Suprapubic skin (tissue), 4 donors: ENCODE measurements at places on chromosomes 7 and 10.

DNA sequence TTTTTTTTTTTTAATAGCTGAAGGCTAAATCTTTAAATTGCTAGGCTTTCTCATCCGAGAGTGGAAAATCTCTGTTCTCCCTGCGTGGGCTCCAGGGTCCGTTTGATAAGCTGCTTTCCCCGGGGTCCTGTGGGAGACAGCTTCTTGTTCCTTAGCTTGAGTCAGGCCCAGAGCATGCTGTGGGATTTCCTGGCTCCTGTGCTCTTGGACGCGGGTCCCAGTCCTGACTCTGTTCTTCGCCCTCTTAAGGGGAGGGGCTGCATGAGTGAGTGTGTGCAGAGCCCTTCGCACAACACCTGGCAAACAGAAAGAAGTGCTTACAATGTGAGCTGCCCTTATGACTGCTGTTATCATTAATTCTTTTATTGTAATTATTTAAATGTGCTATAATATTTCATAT lies 133.5 kb downstream of the TACC2 start:
- no peak for DNase-seq

DNA sequence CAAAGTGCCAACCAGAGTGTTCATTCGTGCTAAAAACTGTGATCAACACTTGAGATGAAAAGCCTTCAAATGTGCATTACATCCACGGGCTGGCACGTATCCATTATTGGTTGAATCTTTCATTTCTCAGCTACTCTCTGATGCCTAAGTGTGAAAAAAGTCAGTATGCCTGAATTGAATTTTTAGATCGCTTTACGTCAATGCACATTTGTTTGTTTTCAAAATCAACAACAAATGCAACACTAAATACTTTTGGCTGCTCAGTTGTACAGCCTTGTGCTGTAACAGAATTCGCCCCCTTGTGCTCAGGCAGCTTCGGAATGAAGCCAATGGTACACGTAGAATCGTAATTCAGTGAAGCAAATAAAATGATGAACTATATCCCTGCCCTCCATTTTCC lies 446.5 kb upstream of the NRP1 start:
- no peak for DNase-seq

- peak; percentile 58 for DNase-seq
Measured at GRCh38 chr7:1662101-1662500, 8.0 kb upstream of the ELFN1 start.

DNA sequence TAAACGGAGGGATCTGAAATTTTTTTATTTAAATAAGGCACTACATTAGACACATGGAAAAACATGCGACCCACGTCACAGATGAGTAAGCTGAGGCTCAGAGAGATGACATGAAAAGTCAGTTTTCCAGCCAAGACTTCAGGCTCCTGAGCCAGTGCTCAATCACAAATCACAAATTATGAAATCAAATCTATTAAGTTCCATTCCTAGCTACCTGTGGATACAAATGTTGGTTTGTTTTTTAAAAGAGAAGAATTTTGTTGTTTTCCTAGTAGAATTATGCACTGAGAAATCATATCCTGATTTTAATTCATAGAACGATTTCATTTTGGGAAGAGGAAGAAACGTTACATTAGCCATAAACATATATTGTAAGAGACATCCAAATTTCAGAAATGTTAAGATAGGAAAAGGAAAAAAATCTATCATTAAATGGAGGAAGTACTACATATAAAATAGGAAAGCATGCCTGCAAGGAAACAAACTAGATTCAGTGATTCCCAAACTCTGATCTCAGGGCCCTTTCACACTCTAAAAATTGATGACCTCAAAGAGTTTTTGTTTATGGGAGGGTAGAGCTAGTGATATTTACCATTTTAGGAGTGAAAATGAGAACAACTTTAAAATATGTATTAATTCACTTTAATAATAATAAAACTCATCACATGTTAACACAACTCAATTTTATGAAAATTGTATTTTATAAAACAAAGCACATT lies 340.4 kb downstream of the PARD3 start:
- no peak for DNase-seq

- DNase-seq, result no peak
Measured at GRCh38 chr10:93376372-93377293, 105.5 kb downstream of the MYOF start.

DNA sequence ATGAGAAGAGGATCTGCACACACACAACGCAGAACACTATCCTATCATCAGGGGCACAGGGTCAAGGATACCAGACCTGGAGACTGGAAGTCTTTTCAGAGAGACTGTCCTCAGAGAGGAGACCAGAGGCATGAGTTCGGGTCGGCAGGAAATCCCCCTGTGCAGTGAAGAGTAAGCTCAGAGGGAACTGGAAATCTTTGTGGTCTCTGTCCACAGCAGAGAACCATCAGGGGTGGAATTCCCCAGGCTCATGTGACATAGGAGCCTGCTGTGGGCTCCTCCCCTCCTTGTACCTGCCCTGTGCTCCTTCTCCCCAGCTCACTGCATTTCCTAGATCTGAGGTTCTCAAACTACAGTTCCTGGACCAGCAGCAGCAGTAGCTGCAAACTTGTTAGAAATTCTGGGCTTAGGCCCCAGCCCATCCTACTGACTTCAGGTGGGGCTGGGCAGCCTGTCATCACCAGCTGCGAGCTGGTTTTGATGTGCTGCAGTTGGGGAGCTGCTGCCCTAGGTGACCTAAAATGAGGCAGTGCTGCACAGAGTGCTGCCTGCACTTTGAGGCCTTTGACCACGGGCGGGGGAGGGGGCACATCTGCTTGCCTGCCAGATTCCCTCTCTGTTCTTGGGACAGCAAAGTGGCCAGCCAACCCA lies 2.4 kb downstream of the ZMIZ2 start:
- DNase-seq, result no peak

GRCh38 chr7:42939457-42940240 lies 7.5 kb downstream of the MRPL32 start:
- DNase-seq, result no peak

GRCh38 chr7:141673346-141673745 lies 28.6 kb downstream of the DENND11 start:
- DNase-seq, result no peak

GRCh38 chr7:102859084-102859798 lies 53.6 kb upstream of the LRRC17 start:
- no peak for DNase-seq

GRCh38 chr7:84700563-84701370 lies 486.1 kb downstream of the SEMA3D start:
- DNase-seq, result no peak

DNA sequence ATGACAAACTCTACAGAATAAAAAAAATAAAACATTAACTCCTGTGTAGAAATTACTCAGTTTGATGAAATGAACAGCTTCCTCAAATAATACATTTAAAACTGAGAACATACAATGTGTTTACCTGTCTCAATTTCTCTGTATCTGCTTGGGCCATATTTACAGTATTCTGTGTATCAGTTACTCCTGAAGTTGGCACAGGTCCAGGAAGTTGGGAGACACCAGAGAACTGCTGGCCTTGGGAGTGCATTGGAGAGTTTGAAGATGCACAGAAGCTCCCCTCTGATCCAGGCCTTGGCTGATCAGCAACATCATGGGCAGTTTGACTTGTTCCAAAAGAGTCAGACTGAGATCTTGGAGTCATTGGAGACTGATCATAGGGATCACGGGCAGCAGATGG lies 155.1 kb downstream of the GALNT11 start:
- DNase-seq, result no peak

DNA sequence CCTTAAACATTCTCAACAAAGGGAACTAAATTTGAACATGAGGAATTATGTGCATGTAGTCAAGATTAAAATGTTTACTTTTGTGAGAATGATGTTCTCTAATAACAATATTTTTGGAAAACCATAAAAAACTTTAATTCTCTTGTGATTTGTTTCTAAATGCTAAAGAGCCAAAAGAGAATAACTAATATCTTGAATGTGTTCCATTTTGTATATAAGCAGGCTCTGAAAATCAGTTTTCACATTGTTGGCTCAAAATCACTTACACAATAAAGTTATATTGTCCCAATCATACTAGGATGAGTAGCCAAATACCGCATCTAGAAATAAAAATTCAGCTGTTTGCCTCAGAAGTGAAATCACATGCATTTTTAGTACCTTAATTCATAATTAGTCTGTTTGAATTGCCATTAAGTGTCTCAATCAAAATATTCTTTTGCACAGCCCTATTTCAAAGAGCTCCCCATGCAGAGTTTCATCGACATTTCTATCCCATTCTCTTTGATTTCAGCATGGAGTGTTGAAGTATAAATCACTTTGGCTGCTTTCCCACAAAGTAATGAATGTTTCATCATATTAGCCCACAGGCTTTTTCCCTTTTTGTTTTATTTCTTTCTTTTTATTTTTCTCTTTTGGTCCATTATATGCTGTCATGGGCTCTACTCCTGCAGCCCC lies 420.3 kb upstream of the POM121L12 start:
- DNase-seq, result no peak

GRCh38 chr7:17422966-17423365 lies 124.5 kb downstream of the AHR start:
- DNase-seq, result no peak

DNA sequence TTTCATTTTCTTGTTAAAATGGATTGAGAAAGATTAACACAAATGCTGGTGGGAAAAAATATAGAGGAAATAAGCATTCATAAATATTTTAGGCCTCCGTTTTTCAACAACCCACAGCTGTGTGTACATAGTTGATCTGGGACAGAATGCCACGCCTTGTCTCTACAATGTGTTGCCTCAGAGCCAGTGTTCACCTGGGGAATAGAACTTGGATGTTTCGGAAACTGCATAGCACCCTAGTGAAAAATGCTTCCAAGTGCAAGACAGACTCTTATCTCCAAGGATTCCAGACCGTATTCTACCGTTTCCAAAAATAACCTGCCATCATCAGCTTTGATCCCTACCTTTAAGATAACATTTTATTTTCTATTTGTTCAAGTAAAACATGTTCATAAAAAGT lies 260.9 kb downstream of the SDK1 start:
- DNase-seq, result no peak

DNA sequence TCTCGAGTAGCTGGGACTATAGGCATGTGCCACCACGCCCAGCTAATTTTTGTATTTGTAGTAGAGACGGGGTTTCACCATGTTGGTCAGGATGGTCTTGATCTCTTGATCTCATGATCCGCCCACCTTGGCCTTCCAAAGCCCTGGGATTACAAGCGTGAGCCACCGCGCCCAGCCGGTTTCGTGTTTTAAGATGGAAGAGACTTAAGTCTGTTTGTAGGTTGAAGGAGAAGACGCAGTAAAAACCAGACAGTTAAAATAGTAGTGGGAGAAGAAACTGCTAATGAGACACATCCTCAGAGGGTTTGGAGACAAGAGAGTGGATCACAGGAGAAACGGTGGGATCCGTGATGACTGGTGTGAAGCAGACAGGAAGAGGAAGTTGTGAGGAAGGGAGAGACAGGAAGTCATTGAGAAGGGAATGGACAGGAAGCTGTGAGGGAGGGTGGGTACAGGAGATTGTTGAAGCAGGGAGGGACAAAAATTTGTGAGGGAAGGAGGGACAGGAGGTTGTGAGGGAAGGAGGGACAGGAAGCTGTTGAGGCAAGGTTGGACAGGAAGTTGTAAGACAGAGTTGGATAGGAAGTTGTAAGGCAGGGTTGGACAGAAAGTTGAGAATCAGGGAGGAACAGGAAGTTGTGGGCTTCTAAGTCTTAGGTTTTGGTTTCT lies 115.5 kb downstream of the WDFY4 start:
- DNase-seq, result no peak

DNA sequence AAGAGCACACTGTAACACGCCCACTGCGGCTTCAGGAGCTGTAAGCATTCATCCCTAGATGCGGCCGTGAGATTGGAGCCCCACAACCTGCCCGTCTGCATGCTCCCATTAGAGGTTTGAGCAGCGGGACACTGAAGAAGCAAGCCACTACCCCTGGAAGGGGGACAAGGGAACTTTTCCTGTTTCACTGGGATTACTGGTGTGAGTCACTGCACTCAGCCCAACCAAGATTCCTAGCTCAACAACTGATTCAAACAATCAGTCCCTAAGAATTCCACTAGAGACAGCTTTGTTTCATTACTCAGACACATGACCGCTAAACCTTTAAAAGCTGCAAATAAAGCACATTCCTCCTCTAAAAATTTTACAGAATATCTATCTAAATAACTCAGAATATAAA lies 69.8 kb downstream of the ORC5 start:
- no peak for DNase-seq

DNA sequence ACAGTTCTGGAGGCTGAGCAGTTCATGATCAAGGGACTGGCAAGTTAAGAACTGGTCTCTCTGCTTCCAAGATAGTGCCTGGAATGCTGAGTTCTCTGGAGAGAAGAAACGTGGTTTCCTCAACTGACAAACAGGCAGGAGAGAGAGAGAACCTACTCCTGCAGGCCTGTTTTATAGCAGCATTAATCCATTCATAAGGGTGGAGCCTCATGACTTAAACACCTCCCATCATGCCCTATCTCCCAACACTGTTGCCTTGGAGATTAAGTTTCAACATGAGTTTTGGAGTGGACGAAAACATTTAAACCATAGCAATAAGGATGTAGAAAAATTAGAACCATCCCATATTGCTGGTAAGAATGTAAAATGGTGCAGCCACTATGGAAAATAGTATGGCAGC lies 32.3 kb upstream of the IMMP2L start:
- no peak for DNase-seq

DNA sequence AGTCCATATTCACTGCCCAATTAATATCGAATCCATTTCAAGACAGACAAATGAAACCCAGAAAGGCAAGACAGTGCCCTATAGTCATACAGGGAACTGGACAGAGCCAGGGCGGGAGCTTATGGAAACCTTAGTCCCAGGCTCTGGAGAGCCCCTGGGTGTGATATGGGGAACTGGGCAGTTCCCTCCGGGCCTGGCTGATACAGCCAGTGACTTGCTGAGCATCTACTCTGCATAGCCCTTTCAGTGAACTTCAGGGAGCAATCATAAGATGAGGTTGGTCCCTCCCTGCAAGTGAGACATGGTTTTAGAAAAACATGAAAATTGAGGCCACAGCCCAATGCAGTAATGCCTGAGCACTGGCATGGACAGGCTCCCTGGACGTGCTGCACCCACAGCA lies 241.9 kb downstream of the GRID1 start:
- DNase-seq, result no peak

DNA sequence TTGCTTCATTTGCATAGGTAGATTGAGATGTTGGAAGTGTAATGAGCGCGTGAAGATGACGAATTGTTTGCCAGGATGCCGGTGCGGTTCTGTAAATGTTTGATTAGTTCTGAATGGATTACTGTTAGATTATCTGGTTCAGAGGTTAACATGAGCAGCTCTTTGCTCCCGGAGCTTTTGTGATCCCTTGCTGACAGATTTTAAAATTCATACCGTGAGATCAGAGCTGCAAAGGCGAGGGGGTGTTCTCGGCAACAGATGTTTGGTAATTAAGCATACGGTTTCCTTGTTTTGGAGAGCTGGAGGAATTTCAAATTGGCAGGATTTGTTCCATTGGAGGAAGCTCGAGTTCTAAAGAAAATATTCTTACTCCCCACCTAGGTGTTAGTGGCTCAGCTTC lies 237.8 kb upstream of the GPR26 start:
- no peak for DNase-seq

GRCh38 chr10:113030453-113030852 lies 80.4 kb downstream of the TCF7L2 start:
- no peak for DNase-seq

DNA sequence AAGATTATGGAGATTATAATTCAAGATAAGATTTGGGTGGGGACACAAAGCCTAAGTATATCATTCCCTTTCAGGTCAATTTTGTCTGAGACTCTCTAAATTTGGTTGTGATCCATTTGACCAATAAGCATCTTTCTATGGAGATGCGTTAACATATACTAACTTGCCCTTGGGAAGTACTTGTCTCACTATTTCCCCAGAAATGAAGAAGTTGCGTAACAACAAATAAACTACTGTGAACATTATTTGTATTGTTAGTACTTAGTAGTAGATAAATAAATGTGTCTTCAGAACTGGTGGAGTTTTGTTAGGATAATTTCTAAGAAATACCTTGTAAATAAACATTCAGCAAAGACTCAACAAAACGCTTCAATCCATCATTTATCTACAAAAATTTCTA lies 127.3 kb upstream of the LYZL2 start:
- no peak for DNase-seq
